ENCODE measurements at places on chromosomes 2 and 18. TPM values are rescaled to one million over a fixed set of nuclear protein-coding genes. Genes with fewer than 3 reads are reported as not detected.
A peak's percentile ranks its signal among the peaks of the same experiment; 100 is the strongest.

DNA sequence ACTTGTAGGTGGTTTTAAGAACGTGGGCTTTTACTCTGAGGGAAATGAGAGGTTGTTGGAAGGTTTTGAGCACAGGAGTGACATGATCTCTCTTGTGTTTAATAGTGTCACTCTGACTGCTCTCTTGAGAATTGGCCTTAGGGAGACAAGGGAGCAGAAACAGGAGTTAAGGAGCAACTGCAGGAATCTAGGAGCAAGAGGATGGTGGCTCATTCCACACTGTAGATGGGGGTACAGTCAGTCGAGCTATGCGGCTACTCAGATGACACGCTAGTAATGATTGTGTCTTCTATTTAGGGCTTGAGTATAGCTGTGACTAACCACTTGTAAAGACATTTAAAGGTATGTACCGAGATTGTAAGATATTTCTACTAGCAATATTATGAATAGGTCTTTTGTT lies 87.4 kb downstream of the RPRM start:
- DNase-seq, result no peak

GRCh38 chr2:215982465-215982875 lies 30.9 kb downstream of the MREG start:
- no peak for DNase-seq

GRCh38 chr18:11037533-11038240 lies 111.7 kb downstream of the PIEZO2 start:
- no peak for DNase-seq

GRCh38 chr2:191303140-191304005 lies 58.2 kb downstream of the MYO1B start:
- DNase-seq, result no peak

GRCh38 chr18:45728336-45729010 lies 4.5 kb downstream of the SLC14A1 start:
- no peak for DNase-seq

- DNase-seq, result no peak
Observed at GRCh38 chr18:13608791-13609532, 117.4 kb downstream of the FAM210A start.

GRCh38 chr18:57150828-57151227 lies 3.9 kb downstream of the BOD1L2 start:
- DNase-seq, result no peak

- DNase-seq, result no peak
Observed at GRCh38 chr2:166411473-166412230, 35.9 kb upstream of the SCN9A start.

PSD4 gene
- 91.3 TPM for total RNA-seq

DNA sequence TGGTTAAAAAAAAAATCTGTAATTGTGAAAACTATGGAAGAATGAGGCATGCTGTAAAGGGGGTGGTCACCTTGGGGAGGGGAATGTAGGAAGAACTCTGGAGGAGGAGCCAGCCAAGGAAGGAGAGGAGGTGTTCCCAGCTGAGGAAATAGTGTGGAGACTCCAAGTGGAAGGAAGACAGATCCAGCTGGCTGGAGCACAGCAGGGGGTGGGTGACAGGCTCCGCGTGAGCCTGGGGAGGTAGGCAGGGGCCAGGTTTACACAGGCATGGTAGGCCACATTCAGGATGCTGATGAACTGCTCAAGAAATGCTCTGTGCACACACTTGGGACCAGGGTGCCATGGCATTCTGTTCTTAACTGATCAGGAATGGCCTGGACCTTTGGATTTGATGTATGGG lies 16.8 kb downstream of the AFF3 start:
- DNase-seq, result no peak

DNA sequence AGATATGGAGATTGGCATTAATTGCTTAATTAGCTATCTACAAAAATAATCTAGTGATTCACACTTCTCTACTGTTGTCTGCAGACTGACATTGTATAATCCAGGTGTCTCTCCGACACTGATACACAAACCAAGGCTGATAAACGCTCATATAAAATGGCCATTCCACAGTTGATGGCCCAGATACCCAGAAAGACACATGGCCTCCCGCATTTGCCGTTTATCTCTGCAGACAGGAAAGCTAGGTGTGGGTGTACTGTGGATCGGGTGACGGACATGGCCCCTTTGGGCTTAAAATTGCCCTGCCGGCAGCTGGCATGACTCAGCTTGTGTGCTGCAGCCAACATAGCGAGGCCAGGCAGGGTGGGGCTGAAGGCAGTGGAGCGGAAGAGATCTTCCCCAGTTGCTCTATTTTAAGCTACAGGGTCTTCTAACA lies 18.5 kb downstream of the PMAIP1 start:
- DNase-seq, result peak; percentile 45

DNA sequence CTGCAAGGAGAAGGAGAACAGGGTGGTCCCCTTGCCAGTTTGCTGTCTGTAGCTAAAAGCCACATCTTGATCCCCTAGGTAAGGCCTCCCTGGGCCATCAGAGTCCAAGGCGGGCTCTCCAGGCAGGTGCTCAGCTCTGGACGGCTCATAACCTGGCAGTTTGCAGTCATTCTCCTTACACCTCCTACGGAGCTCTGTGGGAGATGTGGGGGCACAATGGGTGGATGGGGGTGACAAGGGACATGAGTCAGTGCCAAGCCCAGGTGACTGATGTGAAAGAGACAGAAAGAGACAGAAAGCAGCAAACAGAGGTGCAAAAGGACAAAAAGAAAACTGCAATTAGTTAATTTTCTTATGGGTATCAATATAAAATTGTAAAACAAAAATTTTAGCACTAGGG lies 120.6 kb upstream of the ZBTB14 start:
- DNase-seq, result no peak

BCS1L gene
- 39.8 TPM for total RNA-seq

CRACDL gene
- 18.1 TPM for total RNA-seq

DYSF gene
- 2.0 TPM for total RNA-seq

HS1BP3 gene
- total RNA-seq, result 28.8 TPM

MATN3 gene
- total RNA-seq, result 0.70 TPM

TMEM178A gene
- 1.2 TPM for total RNA-seq

DNA sequence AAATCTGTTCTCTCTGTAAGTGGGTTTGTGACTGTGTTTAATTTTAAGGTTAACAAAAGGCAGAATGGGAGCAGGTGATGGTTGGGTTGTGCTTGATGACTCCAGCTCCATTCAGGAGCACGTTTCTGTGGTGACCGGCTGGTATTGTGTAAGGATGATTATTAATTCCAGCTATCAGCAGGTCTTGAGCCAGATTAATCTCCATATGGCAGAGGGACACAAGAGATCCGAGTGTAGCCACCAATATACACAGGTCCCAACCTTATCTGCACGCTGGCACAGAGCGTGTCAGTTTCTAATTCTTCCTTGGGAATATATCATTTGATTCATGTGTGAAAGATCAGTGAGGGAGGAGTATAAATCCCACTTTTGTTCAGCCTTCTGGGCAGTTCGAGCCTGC lies 199.0 kb upstream of the DCC start:
- DNase-seq, result no peak

GRCh38 chr2:151049746-151050145 lies 211.9 kb downstream of the RBM43 start:
- DNase-seq, result no peak

DNA sequence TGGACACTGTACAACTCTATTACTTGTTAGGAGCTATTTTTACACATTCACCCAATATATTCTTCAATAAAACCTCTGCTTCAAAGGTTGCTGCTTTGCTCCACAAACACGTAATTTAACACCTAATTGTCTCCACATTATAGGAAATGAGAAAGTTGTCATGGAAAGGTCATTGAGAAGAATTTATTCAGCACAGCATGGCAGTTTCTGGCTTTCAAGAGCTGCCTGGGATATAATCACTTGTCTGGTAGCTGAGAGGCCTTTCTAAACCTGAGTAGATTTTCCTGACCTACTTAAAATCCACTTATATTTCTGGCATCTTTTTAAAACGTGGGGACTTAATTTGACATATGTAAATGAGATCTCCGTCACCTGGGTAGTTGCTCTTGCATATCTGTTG lies 216.1 kb downstream of the ZNF804A start:
- DNase-seq, result no peak

DNA sequence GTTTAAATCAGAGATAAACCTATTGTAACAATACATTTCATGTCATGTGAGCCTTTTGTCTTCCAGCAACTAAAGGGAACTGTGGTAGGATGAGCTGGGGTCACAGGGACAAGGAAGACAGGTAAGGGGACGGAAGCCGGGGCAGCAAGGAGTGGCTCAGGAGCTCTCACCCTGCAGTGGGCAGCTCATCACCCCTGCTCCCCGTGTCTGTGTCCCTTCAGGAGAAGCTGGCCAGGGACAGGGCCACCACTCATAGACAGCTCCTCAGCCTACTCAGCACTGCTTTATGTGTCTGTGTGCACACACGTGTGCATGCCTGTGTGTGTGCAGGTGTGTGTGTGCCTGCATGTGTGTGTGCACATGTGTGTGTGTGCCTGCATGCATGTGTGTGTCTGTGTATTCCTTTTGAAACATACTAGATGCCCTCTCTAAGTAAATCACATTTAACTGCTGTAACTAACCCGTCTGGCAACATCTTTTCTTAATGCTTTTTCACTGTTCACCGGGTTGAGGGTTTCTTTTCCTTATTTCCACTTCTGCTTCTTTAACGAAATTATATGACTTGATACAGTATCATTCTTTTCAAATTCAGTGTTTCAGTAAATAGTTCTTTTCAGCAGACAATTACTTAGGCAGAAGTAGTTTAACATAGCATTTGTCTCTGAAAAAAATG lies 44.2 kb downstream of the LRRFIP1 start:
- DNase-seq, result no peak

GRCh38 chr2:178304333-178304732 lies 110.0 kb downstream of the OSBPL6 start:
- DNase-seq, result no peak

APLF gene
- total RNA-seq, result 1.9 TPM

- no peak for DNase-seq
Observed at GRCh38 chr18:31040686-31041270, 1.8 kb downstream of the DSC3 start.

PLCL1 gene
- total RNA-seq, result 1.6 TPM

DNA sequence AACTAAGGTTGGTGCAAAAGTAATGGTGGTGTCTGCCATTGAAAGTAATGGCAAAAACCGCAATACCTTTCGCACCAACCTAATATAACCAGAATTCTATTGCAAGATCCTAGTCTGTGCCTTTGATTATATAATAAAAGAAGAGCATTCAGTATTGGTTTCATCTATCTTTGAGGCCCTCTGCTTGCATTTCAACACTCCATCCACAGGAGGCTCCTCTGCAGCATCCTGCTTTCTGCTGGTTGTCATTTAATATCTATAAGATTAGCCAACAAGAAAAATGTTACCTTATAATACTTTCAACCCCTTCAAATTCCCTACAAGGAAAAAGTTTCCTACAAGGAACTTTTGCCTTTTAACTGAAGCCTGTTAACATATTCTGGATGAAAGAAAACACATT lies 139.2 kb downstream of the CDCA7 start:
- no peak for DNase-seq

CD8B2 gene
- 0.16 TPM for total RNA-seq

Measured in mucosa of descending colon (tissue), 3 donors.